ENCODE measurements at places on chromosomes 5 and 9.

GRCh38 chr9:21607576-21607975 lies 125.5 kb upstream of the IFNE start:
- no peak for DNase-seq

GRCh38 chr9:7844242-7844641 lies 44.7 kb upstream of the DMAC1 start:
- no peak for DNase-seq

GRCh38 chr5:169804861-169805260 lies 167.8 kb downstream of the DOCK2 start:
- no peak for DNase-seq

GRCh38 chr9:137454145-137454596 lies 5.0 kb downstream of the NSMF start:
- no peak for DNase-seq

- no peak for DNase-seq
These were observed 3.6 kb downstream of the B4GALT1 start for GRCh38 chr9:33163433-33164137.

DNA sequence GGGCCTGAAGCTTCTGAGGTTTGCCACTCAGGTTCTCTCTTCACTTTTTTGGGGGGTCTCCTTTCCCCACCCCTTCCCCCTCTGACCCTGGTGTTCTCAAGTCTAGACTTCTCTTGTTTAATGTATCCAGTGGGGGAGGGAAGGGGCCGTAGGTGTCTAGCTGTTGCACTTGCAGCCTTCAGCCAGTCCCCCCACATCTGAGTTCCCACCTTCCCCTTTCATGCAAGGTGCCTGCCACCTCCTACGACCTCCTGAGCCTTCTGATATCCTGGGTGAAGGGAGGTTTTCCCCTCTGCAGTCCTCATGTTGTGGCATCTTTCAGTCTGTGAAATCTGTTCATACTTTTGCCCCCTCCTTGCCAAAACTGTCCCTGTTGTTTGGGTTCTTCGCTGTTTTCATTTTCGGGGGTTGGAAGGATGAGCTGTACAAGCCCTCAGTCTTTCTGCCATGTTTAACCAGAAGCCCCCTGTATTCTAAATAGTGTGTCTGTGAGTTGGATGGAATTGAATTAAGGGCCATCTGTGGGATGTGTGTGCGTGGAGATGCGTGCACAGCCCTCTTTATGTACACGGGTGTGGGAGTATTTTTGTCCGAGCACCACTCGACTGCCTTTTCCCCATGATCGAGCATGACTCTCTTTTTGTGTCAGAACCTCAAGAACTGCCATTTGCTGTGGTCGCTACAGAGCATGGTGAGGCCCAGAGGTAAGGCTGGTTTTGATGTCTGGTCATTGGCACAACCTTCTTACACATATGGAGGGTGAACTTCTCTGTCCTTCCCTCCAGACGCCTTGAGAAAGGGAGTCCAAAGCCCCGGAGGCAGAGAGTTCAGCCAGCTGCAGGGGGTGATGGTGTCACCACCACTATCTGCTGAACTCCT lies 23.6 kb downstream of the PRRC2B start:
- DNase-seq = no peak

DNA sequence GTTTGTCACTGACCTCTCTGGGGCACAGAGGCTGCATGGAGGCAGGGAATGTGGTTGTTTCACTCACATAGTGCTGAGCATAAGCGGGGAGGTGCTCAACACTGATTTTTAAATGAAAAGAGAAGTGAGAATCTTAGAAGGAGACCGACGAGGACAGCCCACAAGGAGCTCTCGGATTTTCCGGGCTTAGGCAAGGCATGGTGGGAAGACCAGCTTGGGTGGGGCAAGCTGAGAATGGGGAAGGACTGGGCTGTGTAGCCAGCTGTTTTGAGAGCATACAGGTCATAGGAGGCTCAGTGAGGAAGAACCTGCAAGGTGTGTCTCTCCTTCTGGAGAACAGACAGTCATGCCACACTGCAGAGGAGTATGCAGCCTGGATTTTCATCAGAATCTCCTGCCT lies 86.0 kb upstream of the TNFSF8 start:
- DNase-seq = no peak

- DNase-seq = no peak
These were observed 180.4 kb downstream of the GAS1 start for GRCh38 chr9:86766912-86767311.

Data from D721Med (cell line).